ENCODE measurements at places on chromosomes 3 and 15. TPM values are rescaled to one million over a fixed set of nuclear protein-coding genes. Genes with fewer than 3 reads are reported as not detected.

- DNase-seq: no peak
- no peaks in the 10 kb centered on the region for H3K4me1 ChIP-seq
- no peaks in the 10 kb centered on the region for H3K27me3 ChIP-seq
- no peak overlapping the region for H3K4me3 ChIP-seq
- peaks cover 17% of the 10 kb centered on the region for H3K36me3 ChIP-seq
These were observed 66.1 kb downstream of the GLB1 start for GRCh38 chr3:33030802-33031201.

GRCh38 chr15:71515375-71516186 lies 294.8 kb upstream of the NR2E3 start:
- peak overlapping the region; percentile 51 for H3K27ac ChIP-seq
- peaks cover 5% of the 10 kb centered on the region for H3K4me1 ChIP-seq
- H3K27me3 ChIP-seq: no peaks in the 10 kb centered on the region
- H3K4me3 ChIP-seq: no peak overlapping the region

DNA sequence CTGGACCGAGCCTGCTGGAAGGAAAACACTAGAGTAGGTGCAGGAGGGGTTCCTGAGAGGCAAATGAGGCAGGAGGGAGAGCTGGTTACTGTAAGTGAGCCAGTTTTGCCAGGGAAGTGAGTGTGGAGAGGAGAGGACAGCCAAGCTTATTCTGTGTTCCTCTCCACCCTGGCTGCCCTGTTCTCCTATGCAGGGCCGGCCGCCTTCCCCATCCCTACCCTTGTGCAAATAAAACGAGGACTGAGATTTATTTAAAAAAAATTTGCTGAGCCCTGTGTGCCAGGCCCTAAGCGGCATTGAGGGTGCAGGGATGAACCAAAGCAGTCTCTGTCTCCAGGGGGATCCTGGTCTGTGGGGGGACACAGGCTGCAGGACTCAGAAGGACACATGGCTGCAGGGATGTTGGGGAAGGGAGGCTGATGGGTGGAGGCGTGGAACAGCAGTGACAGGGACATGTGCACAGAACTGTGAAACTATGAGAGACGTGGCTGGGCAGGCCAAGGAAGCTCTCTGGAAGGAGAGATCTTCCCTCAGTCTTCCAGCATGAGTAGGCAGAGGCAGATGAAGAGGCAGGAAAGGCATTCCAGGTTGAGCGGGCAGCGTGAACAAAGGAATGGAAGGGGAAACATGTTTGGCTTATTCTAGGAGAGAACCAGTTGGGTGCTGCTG lies 12.1 kb downstream of the CORO2B start:
- no peaks in the 10 kb centered on the region for H3K27me3 ChIP-seq
- H3K27ac ChIP-seq: no peak overlapping the region
- no peak for DNase-seq

- H3K4me1 ChIP-seq: peaks cover 8% of the 10 kb centered on the region
- no peaks in the 10 kb centered on the region for H3K27me3 ChIP-seq
- H3K36me3 ChIP-seq: peaks cover 6% of the 10 kb centered on the region
- H3K4me3 ChIP-seq: no peak overlapping the region
- H3K27ac ChIP-seq: no peak overlapping the region
These were observed 36.7 kb downstream of the ZBTB38 start for GRCh38 chr3:141405025-141405424.

GRCh38 chr3:69642606-69643005 lies 96.7 kb upstream of the MITF start:
- DNase-seq: no peak
- H3K27me3 ChIP-seq: no peaks in the 10 kb centered on the region
- no peaks in the 10 kb centered on the region for H3K36me3 ChIP-seq
- H3K4me1 ChIP-seq: no peaks in the 10 kb centered on the region
- no peak overlapping the region for H3K4me3 ChIP-seq

- no peak for DNase-seq
- H3K4me3 ChIP-seq: no peak overlapping the region
- no peaks in the 10 kb centered on the region for H3K27me3 ChIP-seq
- H3K36me3 ChIP-seq: no peaks in the 10 kb centered on the region
- no peak overlapping the region for H3K27ac ChIP-seq
These were observed 363.2 kb downstream of the NAALADL2 start for GRCh38 chr3:175222356-175222755.

GRCh38 chr3:16064642-16065414 lies 109.7 kb upstream of the GALNT15 start:
- H3K36me3 ChIP-seq: no peaks in the 10 kb centered on the region
- no peaks in the 10 kb centered on the region for H3K27me3 ChIP-seq
- no peak for DNase-seq
- H3K4me3 ChIP-seq: no peak overlapping the region
- no peaks in the 10 kb centered on the region for H3K4me1 ChIP-seq

DNA sequence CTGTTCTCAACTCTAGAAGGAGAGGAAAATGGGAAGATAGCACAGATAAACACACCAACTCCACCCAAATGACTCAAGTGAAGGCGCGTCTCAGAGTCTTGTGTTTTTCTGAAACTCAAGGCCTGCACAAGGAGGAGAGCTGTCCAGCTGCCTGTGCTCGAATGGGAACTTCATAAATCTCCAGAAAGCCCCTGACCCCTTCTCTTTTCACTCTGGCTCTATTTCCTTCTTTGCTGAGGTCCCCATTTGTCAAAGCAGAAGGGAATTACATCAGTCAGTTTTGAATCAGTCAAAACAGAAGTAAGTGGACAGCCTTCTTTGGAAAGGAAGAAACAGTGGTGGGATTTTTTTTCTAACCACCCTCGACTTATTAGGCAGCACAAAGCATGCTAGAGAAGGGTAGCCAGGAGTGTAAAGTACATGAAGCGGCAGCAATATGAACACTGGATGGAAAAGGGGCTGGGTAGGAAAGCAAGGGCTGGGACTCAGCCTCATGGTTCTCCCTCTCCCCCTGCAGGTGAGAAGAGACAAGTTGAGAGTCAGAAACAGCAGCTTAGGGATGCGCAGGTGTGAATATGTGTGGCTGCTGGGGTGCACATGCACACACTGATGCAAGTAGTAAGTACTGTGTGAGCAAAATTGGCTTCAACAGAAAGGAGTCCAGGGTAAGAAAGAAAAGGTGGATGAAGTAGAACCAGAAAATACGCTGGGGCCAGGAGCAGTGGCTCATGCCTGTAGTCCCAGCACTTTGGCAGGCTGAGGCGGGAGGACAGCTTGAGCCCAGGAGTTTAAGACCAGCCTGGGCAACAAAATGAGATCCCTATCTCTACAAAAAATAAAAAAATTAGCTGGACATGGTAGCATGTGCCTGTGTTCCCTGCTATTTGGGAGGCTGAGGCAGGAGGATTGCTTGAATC lies 36.6 kb upstream of the MAGEF1 start:
- H3K27ac ChIP-seq: no peak overlapping the region
- no peaks in the 10 kb centered on the region for H3K36me3 ChIP-seq
- H3K4me1 ChIP-seq: no peaks in the 10 kb centered on the region
- no peaks in the 10 kb centered on the region for H3K27me3 ChIP-seq

DNA sequence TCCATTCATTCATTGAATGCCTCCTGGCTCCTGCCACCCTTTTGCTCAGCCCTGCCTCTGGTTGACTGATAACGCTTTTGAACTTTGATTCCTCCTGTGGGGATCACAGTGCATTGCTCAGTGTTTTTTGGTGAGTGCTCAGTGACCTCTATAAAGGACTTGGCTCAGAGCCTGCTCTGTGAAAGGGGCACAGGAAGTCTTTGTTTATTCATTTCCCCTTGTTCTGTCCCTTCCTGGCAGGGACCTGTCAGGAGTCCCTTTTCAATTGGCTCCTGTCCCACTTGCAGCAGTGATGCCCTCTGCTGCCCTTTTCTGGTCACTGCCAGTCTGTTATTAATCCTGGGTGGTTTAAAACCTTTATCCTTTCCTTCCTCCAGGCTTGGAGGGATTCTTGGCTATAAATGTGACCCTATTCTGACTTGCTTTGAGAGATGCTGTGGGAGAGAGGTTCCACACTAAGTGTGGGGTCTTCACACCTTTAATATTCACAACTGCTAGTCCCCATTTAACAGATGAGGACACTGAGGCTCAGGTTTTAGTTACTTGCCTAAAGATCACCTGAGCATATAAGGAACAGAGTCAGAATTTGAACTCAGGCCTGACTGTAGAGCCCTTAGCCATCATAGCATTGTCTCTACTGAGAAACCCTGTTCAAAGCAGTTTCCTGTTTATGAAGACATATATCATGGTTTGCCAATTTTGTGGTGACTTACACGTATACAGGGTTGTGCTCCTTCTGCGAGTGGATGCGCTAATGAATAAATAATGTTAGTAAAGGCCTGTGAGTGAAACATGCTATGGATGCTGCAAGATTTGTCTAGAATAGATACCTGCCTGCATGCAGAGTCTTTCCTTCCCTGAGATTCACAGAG lies 23.2 kb upstream of the TATDN2 start:
- H3K27me3 ChIP-seq: no peaks in the 10 kb centered on the region
- H3K36me3 ChIP-seq: no peaks in the 10 kb centered on the region
- H3K4me3 ChIP-seq: no peak overlapping the region
- H3K27ac ChIP-seq: peak overlapping the region; percentile 37

- DNase-seq: no peak
- H3K27me3 ChIP-seq: peaks cover 5% of the 10 kb centered on the region
- no peak overlapping the region for H3K27ac ChIP-seq
- no peaks in the 10 kb centered on the region for H3K36me3 ChIP-seq
- H3K4me3 ChIP-seq: no peak overlapping the region
These were observed 2.1 kb upstream of the ATP13A4 start for GRCh38 chr3:193556841-193557240.

DNA sequence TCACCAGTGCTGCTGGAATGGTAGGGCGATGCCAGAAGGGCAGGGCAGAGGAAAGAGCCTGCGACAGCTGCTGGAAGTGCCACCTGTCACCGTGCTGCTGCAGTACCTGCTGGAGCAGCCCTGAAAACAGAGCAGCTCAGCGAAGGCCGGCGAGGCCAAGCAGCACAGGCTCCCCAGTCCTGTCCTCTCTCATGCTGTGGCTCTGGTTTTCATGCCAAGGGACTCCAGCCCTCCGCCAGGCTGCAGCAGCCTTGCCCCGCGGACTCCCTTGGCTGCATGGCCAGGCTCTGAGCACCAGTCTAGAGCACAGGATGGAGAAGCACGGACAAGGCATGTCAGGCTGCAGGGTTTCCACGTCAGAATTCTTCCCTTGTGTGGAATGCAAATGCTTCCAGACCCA lies 43.9 kb downstream of the ADCY5 start:
- H3K36me3 ChIP-seq: no peaks in the 10 kb centered on the region
- no peaks in the 10 kb centered on the region for H3K27me3 ChIP-seq
- peaks cover 16% of the 10 kb centered on the region for H3K4me1 ChIP-seq

DNA sequence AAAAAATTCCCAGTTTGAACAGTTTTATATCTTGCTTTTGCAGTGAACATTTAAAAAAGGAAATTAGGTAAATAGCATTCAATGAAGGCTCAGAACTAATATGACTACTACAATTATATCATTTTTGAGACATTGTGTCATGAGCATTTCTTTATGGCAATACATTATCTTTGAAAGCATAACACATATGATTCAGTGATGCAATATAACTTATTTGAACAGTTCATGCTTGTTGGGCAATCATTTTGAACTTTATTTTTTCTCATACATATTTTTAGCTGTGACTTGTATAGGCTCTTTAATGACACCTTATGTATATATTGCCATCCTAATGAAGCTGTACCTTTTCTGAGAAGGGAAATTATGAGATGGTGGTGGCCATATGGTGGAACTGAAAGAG lies 828.6 kb upstream of the NR2F2 start:
- no peak overlapping the region for H3K4me3 ChIP-seq
- H3K27me3 ChIP-seq: no peaks in the 10 kb centered on the region
- H3K27ac ChIP-seq: no peak overlapping the region
- no peaks in the 10 kb centered on the region for H3K36me3 ChIP-seq
- H3K4me1 ChIP-seq: no peaks in the 10 kb centered on the region

DNA sequence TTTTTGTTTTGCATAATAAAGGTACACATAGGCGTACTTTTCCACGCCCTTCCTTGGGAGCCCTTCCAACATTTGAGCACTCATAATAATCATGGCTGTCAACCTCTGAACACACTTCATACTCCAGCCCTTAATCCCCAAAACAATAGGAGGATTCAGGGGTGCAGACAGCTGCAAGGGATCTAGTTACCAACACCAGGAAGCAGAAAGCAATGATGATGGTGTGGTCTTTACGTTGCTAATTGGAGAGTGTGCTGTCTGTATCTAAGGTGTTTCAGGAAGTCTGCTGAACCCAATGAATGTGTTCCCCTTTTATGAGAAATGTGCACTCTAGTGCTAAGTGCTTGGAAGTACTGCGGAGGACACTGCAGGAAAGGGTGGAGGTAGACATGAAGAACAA lies 60.3 kb upstream of the PDZRN3 start:
- no peaks in the 10 kb centered on the region for H3K4me1 ChIP-seq
- H3K27me3 ChIP-seq: no peaks in the 10 kb centered on the region
- H3K4me3 ChIP-seq: no peak overlapping the region
- no peak overlapping the region for H3K27ac ChIP-seq

DNA sequence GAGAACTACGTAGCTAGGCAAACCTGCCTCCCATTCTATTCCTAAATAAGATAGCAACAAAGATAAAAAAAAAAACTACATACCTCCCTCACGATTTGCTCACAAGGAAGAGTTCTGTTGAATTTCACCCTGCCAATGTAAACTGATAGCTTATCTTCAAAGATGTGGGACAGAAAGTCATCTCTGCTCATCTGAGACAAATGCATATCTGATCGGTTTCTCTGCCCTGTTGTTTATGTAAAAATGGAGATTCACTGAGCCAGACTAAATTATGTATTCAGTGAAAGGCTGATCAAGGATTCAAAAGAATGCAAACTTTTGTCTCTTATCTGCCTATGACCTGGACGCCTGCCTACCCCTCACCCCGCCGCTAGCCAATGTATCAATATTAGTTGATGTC lies 11.2 kb downstream of the PYGO1 start:
- peaks cover 3% of the 10 kb centered on the region for H3K27me3 ChIP-seq
- no peak overlapping the region for H3K4me3 ChIP-seq
- H3K36me3 ChIP-seq: no peaks in the 10 kb centered on the region
- no peak for DNase-seq
- H3K27ac ChIP-seq: no peak overlapping the region

DNA sequence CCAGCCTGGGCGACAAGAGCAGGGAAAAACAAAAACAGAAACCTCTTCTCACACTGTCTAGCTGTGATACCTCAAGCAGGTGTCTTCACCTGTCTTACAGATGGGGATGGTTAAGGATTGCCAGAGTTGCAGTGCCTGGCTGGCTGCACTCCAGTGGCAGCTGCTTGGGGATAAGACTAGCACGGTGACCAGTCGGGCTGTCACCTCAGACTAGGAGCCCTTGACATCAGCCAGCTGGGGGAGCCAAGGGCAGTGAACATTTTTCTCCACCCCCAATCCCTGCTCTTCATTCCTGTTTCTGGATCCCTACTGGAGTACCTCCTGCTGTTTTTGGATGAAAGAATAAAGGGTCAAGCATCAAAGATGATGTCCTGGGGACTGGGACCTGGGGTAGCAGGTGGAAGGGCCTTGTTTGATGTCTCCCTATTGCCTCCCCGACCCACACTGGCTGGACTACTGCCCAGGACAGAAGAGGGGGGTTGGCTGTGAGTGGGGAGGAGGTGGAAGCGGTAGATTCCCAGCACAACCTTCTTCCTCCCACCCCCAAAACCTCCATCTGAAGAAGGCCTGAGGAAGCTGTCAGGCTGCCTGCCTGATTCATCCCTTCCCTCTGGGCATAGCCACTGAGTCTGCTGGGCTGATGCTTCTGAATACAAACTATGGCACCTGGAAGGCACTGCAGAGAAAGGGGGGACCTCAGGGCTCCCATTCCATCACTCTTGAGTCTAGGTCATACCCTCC lies 7.0 kb upstream of the CPNE9 start:
- H3K27ac ChIP-seq: no peak overlapping the region
- peaks cover 57% of the 10 kb centered on the region for H3K36me3 ChIP-seq
- H3K27me3 ChIP-seq: no peaks in the 10 kb centered on the region
- H3K4me1 ChIP-seq: no peaks in the 10 kb centered on the region
- no peak for DNase-seq
- no peak overlapping the region for H3K4me3 ChIP-seq

The SYNPR gene
- not detected for total RNA-seq

The NANOGP8 gene
- not detected for total RNA-seq

The KCNMB3 gene
- 1.6 TPM for total RNA-seq

The TEX9 gene
- 1.4 TPM for total RNA-seq

All from liver (tissue), 10 donors.